ENCODE measurements at places on chromosomes 1 and 21.

DNA sequence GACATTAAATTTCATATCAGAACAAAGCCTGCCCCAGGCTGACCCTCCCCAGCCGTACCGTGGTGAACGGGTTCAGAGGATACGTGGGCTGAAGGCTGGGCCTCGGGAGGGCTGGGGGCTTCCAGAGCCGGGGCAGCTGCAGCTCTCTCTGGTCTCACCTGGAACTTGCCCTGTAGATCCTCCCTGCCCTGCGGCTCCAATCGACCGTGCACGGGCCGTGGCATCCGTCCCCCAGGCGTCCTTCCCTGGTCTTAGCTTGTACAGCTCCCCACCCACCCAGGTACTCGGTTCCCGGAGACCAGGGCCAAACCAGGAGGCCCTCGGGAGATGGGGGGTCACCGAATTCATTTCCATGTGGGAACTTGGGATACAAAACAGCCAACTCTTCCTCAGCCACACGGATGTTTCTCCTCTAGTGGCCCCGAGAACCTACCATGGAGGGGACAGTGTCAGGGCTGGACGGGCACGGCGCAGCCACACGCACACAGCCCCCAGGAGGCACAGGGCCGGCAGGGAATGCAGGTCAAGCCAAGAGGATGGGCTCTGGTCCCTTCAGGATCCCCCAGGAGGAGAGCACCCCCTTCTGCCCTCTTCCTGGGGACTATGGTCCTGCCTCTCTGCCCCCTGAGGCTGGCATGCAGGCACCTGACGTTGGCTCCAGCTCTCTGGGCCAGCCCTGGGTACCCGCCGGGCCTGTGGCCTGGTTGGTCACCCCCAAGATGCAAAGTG lies 3.1 kb downstream of the B3GALT6 start:
- no peak for DNase-seq

DNA sequence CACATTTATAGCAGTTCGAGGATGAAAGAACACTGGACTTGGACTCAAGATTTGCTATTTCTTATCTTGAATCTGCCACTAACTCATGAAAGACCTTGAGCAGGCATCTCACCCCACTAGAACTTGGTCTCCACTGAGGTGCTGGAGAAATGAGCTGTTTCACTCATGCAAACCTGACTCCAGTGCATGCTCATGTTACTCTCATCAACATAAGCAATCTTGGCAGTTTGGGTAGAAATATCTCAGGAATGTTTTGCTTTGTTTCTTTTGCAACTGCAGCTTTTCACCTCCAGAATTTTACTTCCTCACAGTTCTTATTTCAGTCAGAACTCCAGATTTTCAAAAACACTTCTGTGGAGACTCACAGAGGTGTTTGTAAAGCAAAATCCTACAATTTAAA lies 46.2 kb upstream of the DAB1 start:
- DNase-seq = no peak

GRCh38 chr1:9792156-9793042 lies 31.4 kb downstream of the CLSTN1 start:
- DNase-seq = no peak

DNA sequence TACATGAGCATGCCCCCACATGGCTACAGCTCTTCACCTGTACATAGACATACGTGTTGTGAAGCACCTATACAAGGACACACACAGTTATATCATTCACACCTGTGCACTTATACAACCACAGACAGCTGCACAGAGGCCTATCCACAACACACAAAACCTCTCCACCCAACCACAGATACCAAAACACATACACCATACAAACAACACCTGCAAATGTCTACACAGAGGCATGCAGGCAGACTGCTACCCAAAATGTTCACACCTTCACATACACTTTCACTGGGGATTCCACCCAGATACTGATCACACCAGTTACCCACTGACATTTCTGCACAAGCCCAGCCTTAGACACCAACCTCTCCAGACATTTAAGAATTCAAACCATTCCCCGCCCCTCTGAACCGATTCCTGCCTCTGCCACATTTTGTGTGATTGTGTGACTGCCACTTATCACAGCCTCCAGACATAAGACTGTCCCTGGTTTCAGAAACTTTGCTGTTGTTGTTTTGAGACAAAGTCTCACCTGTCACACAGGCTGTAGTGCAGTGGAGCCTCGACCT lies 2.0 kb downstream of the C1orf232 start:
- no peak for DNase-seq

- DNase-seq = no peak
These were observed 1381.8 kb downstream of the MRPL39 start for GRCh38 chr21:24225431-24225830.

DNA sequence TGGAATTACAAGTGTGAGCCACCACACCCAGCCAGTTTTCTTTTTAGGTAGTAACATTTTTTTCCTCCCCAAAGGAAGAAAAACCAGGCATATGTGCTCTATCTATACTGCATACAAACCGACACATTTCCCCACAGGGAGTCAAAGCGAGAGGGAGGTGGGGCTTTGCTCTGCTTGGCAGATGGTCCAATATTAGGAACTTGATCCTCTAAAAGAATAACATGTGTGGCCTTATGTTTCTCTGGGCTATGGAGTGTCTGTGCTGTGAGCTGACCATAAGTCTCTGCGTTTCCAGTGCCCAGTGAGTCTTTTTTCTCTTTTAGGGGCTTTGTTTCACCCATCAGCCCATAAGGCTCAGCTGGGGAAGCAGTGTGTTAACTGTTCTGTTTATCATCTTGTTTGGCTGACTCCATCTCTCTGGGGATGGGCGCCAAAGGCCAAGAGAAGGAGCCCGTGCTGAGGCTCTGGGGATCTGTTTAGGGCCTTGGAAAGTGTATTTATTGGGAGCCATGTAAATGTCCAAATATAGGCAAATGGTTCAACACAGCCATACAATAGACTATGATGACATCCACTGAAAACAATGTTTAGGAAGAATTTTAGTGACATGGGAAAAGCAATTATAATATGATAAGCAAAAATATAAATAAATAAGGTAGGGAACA lies 20.2 kb downstream of the LMOD1 start:
- no peak for DNase-seq

DNA sequence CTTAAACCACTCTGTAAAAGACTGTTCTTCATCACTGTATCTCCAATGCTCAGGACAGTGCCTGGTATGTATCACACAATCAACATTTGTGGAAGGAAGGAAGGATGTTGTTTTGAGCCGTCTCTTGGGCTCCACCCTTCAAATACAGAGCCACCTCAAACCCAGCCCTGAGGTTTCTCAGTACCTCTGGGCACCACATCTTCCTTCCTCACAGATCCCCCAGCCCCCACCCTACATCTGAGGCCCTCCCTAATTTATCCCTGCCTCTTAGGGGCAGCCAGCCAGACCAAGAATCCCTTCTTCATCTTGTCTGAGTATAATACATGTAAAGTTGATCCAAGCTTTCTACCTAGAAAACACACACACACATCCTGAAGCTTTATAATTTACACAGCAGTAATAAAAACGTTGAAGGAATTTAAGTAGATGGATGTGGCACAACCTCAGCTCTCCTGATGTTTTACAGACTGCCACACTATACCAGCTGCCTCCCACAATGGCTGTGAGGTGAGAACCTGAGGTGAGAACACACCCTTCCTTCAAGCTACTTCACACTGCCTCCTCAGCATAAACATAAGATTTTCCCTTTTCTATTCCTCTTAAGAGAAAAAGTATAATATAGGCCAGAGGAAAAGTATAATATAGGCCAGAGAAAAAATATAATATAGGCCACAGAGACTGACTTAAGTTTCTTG lies 48.5 kb downstream of the CDC7 start:
- no peak for DNase-seq

- DNase-seq = no peak
These were observed 448.4 kb downstream of the RPS6KC1 start for GRCh38 chr1:213499444-213499843.

- no peak for DNase-seq
These were observed 5.1 kb downstream of the LAMB3 start for GRCh38 chr1:209647156-209647555.

- DNase-seq = no peak
These were observed 5.8 kb upstream of the LEFTY2 start for GRCh38 chr1:225946803-225947202.

DNA sequence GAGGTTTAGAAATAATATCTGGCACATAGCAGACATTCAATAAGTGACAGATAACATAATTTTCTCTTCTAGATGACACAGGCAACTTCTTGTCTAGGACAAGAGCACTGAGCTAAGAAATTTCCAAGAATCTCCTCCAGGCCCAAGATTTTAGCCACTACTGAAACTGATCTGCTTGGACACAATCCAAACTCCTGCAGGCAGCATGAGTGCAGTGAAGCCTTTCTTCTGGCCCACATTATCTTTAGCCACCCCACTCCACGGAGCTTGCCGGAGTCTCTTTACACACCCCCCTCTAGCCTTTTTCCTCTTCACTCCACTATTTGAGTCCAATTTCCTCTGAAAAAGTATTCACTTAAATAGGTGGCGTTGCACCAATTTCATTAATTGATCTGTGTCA lies 142.9 kb upstream of the DUSP10 start:
- DNase-seq = no peak

DNA sequence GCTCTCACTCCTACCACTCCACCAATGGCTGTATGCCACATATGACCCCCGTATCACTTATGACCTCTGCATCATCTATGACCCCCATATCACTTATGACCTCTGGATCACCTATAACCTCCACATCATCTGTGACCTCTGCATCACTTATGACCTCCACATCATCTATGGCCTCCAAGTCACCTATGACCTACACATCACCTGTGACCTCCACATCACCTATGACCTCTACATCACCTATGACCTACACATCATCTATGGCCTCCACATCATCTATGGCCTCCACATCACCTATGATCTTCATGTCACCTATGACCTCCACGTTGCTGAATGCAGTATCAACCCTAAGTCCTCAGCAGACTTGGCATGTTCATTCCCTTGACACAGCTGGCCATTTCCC lies 271.2 kb downstream of the MATN1 start:
- DNase-seq = no peak

DNA sequence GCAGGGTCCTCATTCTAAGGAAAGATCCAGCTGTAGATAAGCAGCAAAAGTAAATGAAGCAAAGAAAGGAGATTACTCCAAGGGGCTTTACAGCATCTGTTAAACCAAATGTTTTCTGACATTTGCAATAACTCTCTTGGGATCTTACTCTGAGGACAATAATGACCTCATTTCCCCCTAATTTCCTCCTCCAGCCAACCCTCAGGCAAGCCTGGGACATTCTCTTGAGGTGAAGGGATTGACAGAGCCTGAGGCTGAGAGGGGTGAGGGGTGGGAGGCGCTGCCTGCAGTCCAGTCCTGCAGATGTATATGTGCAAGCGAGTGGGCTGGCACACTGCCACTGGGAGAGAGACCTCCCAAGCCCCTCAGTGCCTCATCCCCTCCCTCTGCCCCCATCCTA lies 40.5 kb upstream of the NEK2 start:
- DNase-seq = no peak

DNA sequence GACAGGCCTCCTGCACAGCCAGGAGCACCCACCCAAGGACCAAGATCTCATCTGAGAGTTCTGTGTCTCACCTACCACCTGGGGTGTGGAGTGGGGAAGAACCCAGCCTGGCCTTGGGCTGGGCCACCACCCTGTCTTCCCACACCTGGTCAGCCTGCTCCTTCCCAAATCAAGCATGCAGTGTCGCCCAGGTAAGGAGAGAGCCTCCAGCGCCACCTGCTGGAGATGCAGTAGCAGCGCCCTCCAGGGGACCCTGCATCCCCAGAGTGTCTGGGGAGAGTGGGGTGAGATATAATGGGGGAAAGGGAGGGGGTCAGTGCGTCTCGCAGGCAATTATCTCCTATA lies 32.3 kb downstream of the KIAA2013 start:
- DNase-seq = no peak

GRCh38 chr1:203072911-203073310 lies 12.9 kb downstream of the MYOG start:
- no peak for DNase-seq

GRCh38 chr1:4166713-4167112 lies 266.6 kb upstream of the C1orf174 start:
- no peak for DNase-seq

DNA sequence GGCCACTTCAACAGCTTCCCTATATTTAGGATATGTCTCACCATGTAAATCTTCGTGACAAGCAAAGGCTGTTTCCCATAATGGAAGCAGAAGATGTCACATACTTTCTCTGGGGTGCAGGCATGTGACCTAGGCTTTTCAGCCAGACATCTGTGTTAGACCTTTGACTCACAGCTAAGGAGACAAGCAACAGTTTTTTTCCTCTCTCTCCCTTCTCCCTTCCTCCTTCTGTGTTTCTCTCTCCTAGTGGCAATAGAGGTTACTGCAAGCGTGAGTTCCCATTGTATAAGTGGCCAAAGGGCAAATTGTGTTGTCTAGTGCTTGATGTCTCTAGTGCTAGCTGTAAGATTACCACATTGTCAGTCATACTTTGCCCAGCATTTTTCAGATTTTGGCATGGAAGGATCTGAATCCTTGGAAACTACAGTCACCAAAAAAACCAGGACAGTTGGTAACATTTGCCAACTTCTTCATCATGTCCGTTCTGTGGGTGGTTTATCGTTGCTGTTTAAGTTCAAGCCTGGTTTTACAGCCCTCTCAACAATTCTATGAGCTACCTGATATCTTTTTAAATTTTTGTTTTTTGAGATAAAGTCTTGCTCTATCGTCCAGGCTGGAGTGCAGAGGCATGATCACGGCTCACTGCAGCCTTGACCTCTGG lies 44.4 kb upstream of the RABGAP1L start:
- DNase-seq = no peak

DNA sequence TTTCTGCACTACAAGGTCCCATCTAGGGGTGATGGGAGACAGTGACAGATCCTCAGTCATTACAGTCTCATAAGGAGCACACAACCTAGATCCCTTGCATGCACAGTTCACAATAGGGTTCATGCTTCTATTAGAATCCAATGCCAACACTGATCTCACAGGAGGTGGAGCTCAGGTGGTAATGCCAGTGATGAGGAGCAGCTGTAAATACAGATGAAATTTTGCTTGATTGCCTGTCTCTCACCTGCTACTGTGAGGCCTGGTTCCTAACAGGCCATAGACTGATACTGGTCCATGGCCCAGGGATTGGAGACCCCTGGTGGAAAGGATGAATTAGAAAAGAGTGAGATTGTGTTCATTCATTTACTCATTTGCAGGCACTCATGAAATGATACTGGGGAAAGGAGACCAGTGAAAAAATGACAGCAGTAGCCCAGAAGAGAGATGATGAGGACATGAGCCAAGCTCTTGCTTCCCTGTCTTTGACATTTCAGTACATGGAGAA lies 251.6 kb upstream of the DUSP10 start:
- DNase-seq = no peak

DNA sequence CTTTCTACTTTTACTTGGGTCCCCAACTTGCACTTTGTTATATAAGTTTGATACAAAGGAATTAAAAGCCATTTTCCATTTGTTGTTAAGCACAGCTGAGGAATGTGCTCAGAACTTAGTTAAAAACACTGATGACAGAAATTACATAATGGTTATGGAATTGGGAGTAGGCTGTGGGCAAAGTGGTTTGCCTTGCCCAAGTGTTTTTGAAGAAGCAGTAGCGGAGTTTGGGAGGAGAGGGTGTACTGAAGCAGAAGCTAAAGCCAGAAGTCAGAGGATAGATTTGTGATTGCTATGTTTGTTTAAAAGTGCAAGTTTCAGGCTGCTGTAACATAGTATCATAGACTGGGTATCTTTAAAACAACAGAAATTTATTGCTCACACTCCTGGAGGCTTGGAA lies 391.8 kb downstream of the DUSP10 start:
- DNase-seq = no peak

Measured in activated gamma-delta T cell (primary cell).